ENCODE measurements at places on chromosomes 6 and 20.

DNA sequence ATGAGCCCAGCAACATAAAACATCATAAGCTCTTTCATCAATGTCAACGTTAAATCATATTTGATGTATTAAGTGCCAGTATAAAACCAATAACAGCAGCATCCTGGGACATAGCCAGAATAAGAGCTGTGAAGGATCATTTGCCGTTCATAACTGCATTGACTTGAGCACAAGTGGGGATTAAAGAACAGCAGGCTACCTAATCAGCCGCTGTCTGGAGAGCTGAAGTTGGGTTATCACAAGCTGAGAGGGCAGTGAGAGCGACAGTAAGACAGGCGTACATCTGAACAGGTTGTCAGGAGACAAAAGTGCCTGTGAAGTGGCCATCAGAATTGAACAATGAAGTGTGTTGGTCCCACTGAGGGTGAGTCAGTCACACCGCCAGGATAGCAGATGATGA, 269.6 kb downstream of the GRIK2 start:
- no peak for DNase-seq

- DNase-seq = peak; percentile 68
Observed at GRCh38 chr6:84763886-84764331, 489 bp downstream of the TBX18 start.

- DNase-seq = no peak
Observed at GRCh38 chr6:46367354-46368168, 123.7 kb downstream of the RCAN2 start.

GRCh38 chr6:20415712-20416454, 14.2 kb downstream of the E2F3 start:
- DNase-seq = no peak

DNA sequence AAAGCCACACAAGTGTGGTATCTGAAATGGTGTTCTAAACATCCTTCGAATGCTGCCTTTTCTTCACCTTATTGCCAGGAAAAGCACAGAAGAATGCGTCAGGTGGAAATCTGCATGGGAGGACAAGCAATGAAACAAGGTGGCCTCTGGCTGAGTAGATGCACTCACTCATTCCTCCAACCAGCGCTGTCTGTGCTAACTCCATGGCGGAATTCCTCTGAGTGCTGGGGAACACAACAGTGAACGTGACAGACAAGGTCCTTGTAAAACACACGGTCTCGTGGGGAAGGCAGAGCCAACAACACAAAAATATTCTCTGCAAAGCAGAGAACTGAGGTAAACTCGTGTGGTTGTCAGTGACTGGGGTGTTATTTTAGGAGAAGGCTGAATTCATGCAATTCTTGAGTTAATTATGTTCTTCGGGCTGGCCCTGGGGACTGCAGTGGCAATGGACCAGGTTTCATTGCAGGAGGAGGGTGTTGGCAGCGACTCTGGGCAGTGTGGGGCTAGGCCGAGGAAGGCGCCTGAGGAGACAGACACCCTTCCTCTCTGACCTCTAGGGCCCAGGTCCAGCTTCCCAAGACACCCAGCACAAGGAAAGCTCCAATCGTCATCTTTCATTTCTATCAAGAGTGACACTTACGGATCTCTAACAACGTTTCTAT, 339.7 kb downstream of the PRKN start:
- no peak for DNase-seq

- DNase-seq = no peak
Observed at GRCh38 chr6:146429831-146430230, 113.8 kb upstream of the RAB32 start.

GRCh38 chr6:128333581-128334223, 186.7 kb downstream of the PTPRK start:
- no peak for DNase-seq

DNA sequence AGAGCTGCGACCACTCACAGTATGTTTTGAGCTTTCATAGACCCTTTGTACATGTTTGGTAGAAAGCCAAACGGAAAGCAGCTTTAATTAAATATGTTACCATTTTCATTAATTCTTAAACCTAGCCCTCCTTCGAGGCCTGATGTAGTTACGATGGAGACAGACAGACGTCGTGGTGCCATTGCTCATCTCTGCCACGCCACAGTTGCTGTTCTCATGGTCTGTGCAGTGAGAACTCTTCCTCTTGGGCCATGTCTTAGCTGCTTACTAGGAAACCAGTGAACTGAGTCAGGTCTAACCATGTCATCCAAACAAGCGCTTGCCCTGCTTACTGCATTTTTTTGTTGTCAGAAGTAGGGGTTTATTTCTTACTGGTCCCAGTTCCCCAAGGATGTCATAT, 62.8 kb downstream of the SNX9 start:
- DNase-seq = no peak

DNA sequence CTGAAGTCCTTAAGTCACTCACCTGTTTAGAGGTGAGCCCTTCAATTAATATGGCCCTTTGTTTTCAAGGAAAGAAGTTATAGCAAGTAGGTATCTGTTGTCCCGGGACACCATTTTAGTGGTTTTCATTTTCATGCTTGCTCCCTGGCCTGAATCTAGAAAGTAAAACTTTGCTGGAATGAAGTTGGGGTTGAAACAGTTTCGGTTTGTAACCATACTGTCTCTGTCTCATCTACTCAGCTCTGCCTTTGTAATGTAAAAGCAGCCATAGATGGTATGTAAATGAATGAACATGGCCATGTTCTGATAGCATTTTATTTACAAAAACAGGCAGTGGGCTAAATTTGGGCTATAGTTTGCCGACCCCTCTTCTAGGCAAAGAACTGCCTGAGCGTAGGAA, 64.9 kb upstream of the GNRH2 start:
- no peak for DNase-seq

DNA sequence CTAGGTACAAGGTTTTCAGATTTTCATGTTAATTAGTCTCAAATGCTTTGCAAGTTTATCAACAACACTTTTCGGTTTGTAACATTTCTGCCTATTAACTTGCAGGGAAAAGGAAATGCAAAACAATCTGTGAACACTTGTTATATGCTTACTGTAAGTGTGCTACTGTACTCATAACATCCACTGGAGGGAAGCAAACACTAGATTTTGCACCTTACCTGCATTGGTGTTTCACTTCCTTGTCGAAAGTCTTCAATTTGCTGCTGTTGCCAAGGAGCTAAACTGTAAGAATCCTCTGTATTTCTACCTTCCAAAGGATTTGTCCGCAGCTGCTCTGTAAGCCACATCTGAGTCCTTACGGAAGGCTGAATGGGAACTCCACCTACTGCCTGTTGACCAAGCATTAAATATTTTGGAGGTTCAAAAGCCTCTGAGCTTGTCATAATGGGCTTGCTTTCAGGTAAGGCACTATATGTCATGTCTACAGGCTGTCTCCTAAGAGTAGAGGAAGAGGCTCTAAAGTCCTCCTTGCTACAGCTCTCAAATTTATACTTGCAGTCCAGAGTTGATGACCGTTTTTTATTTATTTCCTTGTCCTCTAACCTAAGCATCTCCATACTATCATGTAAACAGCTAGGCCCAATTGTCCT, 17.3 kb downstream of the PLN start:
- DNase-seq = no peak
